ENCODE measurements at places on chromosomes 2 and 18.
A peak's percentile ranks its signal among the peaks of the same experiment; 100 is the strongest.

DNA sequence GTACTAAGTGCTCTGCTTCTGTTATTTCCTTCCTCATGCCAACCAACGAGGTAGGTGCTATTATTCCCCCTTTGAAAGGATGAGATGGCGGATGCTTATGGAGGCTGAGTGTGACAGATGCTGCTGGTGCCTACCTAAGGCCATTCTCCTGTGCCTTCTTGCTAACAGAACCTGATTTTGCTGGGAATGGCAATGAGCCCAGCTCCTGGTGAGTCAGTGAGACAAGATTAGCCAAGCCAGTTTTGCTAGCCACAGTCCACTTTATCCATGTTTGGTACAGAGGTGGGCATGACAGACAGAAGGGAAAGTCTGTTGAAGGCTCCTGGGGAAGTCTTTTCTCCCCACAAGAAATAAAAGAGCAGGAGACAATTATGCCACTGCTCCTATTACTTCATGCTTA, 43.7 kb upstream of the TMEM163 start:
- no peak for DNase-seq

GRCh38 chr2:95022309-95023221, 2.9 kb upstream of the MAL start:
- peak; percentile 64 for DNase-seq

- DNase-seq: no peak
Measured at GRCh38 chr2:235234736-235235135, 259.1 kb upstream of the AGAP1 start.

GRCh38 chr18:73509460-73509859, 638.2 kb downstream of the FBXO15 start:
- no peak for DNase-seq

DNA sequence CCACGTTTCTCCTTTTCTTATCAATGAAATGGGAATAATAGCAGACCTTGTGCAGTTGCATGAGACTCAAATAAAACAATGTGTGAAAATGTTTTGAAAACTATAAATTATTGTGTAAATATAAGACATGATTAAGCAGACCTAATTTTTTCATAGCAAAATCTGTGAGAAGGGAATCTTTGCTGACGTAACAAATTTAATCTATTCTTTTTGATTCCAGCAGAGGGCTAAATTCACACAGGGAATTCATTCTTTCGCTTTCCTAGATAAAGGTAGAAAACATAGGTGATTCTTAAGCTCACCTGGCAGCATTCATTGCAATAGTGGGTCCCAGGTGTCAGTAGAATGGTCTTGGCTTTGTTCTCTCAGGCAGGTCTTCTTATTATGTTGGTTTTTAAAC, 450.0 kb upstream of the GCFC2 start:
- DNase-seq: no peak

GRCh38 chr18:56652802-56653201, 1.6 kb downstream of the WDR7 start:
- no peak for DNase-seq

- DNase-seq: no peak
Measured at GRCh38 chr18:36592282-36592681, 236.5 kb downstream of the TPGS2 start.

DNA sequence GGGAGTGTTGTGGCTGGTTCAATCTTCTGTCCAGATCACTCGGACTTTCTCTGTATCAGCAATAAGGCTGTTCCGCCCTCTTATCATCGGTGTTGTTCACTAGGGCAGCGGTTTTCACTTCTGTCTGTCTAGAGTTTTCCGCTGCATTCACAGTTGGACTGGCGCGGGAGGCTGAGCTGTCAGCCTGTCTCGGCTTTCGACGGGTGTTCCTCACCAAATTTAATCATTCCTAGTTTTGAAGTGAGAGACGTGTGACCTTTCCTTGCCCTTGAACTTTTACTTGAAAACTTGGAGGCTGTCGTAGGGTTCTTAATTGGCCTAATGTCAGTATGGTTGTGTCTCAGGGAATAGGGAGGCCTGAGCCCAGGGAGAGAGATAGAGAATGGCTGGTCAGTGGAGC, 108.3 kb downstream of the NFATC1 start:
- DNase-seq: no peak

DNA sequence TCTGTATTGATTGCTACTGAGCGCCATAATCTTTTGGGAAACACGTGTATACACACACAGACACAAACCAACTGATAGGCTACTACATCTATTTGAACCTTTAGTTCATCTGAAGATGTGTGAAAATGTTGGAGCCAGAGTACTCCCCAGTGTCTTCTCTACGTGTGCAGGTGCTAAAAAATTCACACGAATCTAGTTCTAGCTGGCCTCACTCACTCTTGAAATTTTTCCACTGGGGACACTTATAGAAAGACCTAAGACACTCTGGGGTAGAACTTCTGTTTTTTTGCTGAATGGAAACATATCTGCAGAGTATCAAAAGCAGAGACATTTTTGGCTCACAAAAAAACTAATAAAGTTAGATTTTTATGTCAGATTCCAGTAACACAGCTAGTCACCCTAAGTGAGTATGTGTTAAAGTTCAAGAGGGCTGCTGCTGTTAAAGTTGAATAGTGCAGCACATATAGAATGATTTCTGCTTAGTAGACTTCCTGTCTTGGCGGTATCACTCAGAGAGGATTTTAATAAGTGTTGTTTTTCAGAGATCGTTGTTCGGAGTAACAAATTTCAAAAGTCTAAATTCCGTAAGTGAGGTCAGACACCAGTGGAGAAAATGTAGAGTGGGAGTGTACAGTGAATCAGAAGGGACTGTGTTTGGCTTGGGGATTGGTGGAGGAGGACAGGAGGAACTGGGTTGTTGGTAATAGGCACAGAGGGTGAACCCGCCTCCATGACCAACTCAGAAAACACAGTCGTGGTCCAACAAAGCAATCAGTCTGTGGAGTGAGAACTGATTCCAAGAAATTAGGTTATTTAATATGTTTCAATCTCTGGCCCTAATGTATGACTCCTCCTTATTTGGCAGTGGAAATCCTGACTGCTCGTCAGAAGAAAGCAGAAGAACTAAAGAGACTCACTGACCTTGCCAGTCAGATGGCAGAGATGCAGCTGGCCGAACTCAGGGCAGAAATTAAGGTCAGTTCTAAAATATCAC, 43.1 kb downstream of the KCTD18 start:
- DNase-seq: peak; percentile 8

DNA sequence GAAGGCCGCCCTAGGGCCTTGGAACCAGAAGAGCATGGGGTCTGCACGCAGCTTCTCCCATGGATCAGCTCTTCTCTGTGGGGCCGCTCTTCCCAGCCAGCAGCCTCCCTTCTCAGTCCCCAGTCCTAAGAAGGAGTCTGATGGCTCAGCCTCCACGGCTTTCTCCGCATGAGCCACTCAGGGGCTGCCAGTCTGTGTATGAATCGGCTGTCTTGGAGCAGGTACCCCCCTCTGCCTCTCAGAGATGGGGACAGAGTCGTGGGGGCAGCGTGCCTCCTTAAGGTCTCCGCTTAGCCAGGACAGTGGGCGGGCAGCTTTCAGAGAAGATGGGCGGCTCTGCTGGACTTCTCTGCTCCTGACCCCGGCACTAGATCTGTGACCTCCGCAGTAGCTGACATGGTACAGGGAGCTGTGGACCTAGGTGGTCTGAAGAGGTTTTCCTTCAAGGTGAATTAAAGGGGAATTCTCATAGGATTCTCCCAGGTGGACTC, 21.6 kb downstream of the INPP5D start:
- no peak for DNase-seq

DNA sequence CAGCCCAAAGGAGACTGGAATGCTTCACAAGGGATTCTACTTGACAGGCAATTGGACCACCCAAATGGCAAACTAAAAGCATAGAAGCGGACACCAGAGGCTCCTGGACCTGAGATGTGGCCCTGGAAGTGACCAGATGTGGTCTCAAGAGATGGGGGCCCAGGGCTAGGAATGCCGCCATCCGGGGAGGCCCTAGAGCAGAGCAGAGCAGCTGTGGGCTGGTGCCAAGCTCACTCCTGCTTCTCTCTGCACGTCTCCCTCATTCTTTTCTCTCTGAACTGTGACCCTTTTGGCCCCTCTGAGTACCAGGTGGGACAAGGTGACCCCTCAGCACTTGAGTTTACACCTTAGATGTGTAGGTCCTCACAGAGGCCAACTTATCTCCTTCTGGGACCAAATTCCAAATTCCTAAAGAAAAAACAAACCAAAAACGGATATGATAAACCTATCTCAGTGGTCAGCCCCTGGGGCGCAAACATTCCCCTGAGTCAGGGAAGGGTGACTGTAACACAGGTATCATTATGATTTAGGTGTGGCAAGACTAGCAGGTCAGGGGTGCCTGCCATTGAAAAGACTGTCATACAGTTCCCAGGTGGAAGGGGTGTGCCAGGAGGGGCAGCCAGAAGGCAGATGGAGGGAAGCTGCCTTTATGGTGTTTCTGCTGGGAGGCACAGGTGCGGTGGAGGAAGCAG, 6.5 kb upstream of the IL1R2 start:
- no peak for DNase-seq

Measured in effector memory CD4-positive, alpha-beta T cell (primary cell).